Suppressor macrophage treated with lipopolysaccharide for 1 hour (primary cell): ENCODE measurements at places on chromosomes 5 and 9.

DNA sequence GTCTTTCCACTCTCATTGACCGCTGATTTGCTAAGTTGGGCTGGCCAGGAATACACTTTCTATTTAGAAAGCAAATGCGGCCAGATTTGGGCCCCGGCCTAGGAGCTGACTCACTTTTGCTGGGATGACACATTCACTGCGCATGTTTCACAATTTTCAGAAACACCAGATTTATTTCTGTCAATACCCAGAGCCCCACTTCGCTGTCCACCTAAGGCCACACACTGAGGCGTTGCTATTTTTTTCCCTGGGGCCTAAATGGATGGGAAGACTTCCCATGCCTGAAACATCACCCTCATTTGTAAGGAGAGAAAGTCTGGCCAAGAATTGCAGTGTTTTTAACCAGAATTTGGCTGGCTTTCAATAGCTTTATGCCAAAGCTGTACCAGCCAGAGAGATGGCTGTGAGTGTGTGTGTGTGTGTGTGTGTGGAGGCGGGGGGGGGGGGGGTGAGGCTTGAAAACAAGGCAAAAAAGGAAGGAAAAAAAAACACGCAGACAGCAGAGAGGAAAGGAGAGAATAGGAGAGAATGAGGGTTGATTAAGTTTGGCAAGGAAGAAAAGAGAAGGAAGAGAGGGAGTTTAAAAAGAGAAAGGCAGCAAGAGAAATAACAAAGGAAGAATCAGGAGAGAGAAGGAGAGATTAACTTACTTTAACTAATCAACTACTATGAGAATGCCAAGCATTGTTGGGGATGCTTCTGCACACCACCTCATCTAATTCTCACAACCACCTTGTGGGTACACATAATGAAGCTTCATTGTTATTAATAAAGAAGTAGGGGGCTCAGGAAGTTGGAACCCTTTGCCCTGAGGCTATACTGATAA is 261.4 kb upstream of the KLF4 start:
- peak; percentile 96 for DNase-seq

GRCh38 chr5:33299621-33300208 is 141.1 kb upstream of the TARS1 start:
- peak; percentile 87 for DNase-seq

GRCh38 chr9:128732576-128732975 is 8.6 kb upstream of the ZDHHC12 start:
- no peak for DNase-seq

DNA sequence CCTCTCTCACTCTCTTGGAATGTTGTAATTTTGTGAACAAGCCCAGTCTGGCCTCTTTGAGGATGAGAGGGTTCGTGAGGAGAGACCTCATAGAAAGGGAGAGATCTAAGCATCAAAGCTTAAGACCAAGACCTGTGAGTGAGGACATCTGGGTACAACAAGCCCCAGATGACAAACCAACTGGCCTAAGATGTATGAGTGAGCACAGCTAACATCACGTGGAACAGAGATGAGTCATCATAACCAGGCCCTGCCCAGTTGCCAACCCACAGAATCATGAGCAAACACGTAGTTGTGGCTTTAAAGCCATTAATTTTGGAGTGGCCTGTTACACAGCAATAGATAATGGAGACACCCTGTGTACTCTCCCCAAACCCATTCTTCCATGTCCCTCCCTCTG is 439.1 kb upstream of the KIF2A start:
- DNase-seq = peak; percentile 48

DNA sequence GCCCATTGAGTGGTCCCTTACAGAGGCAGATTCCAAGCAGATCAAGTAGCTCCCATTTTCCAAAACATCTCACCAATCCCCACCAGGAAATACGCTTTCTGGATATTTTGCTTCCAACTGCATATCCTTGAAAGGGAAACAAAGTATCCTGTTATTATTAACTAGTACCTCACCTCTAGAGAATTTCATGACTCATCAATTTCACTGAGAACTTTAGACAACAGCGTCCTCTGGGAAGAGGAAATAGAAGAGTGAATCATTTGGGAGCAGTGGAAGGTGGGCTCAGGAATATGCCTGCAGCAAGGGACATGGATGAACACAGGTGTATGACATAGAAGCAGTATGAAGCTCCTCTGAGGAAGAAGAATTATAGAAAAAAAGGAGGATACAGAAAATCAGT is 186.7 kb downstream of the MARCHF11 start:
- DNase-seq = no peak
